ENCODE measurements at places on chromosomes 13 and 19.

DNA sequence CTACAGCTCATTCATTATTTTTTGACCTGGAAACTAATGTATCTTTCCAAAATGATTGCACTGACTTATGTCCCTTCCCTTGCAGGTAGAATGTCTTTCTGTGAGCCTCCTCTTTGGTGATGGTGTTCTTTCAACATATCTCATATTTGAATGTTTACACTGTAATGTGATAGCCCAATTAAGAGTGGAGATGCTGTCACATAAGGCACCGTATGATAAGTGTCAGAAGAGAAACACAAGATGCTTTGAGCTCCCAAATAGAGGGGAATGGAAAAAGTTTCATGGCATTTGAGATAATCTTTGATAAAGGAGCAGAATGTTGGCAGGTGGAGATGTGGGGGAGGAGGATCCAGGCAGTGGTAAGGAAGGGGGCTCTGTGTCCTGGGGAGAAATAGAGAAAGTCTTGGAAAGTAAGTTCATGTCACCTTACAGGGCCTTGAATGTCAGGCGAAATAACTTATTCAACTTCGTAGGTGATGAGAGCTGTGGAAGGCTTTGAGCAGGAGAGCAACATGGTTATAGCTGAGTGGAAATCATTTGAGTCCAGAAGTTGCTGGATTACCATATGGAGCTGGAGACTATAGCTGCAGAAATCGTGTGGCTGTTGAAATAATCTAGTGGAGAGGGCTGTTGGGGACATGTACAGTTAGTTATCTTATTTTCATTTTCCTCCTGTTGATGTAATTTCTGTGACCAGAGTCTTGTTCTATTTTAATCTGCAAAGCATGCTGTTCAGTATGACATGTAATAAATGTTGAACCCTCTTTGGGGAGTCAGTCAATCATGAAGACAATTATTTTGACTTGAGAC is 10.3 kb upstream of the RNF113B start:
- no peak for DNase-seq

- no peak for DNase-seq
Observed at GRCh38 chr19:2478278-2478755, 2.4 kb downstream of the GADD45B start.

DNA sequence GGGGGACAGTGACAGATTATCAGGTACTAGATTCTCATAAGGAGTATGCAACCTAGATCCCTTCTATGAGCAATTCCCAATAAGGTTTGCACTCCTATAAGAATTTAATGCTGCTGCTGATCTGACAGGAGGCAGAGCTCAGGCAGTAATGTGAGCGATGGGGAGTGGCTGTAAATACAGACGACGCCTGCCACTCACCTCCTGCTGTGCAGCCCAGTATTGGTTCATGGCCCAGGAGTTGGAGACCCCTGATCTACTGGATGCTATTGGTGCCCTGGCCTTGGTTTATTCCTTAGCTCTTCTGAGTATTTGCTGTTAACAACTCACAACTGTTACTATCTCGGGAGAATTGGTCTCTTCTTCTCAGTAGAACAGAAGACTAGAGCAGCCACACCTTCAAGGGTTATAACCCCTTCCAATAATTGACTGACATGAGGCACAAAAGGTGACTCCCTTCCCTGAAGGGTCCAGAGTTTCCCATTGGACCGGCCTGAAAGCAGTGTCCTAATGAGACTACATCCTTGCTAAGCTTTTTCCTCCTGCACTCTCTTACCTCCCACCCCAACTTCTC is 35.0 kb upstream of the RBM26 start:
- no peak for DNase-seq

GRCh38 chr19:45468159-45468651 is 409 bp downstream of the FOSB start:
- no peak for DNase-seq

- no peak for DNase-seq
Observed at GRCh38 chr19:56096665-56097064, 24.4 kb downstream of the ZNF787 start.

DNA sequence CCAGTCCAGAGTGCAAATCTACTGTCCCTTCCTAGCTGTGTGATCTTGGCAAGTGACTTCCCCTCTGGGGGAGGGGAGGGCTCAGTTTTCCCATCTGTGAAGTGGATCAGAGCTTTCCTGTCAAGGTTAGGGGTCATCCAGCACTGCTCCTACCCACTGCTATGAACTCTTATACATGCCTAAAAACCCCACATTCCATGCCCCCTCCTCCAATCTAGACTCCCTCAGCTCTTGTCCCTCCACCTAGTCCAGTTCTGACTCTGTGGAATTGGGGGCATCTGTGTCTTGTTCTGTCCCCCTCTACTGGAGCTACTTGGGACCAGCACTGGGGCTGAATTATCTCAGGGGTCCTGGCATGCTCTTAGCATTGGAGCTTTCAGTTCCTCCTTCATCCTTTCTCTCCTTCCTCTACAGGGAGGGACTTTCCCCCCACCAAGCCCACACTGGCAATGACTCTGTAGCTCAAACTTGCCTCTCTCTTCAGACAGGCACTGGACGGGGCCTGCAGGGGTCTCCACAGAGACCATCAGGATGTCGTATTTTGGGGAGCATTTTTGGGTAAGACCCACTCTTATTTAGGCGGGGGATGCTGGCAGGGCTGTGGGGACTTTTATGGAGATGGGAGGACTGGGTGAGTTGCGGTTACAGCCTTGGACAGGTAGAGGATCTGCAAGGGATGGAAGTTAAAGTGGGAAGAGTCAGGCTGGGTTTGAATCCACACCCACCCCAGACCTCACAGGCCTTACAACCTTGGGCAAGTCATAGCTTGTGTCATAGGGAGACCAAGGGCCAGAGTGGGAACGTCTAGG is 3.6 kb downstream of the FCHO1 start:
- no peak for DNase-seq

DNA sequence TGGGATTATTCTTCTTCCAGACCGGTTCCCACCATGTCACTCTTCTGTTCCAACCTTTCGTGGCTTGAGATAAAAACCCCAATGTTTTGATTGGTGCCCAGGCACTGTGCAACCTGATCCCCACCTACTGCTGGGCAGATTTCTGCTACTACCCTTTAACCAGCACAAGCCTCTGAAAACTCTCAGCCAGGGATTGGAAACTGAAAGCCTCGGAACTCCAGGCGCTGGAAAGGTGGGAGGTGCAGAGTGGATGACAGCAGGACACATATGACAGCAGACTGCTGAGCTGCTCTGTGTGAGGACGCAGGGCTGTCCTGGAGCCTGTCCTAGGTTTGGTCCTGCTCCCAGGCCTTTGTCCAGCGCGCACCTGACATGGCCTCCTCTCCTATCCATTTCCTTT is 68.5 kb upstream of the GTF3A start:
- peak; percentile 30 for DNase-seq

- no peak for DNase-seq
Observed at GRCh38 chr19:16591803-16592556, 19.8 kb upstream of the SLC35E1 start.

GRCh38 chr19:6047741-6048251 is 62.5 kb downstream of the RFX2 start:
- no peak for DNase-seq

Measured in cerebellar nuclear complex (tissue), 1 donor.